ENCODE measurements at places on chromosomes 1 and 21. TPM values are rescaled to one million over a fixed set of nuclear protein-coding genes. Genes with fewer than 3 reads are reported as not detected.

DNA sequence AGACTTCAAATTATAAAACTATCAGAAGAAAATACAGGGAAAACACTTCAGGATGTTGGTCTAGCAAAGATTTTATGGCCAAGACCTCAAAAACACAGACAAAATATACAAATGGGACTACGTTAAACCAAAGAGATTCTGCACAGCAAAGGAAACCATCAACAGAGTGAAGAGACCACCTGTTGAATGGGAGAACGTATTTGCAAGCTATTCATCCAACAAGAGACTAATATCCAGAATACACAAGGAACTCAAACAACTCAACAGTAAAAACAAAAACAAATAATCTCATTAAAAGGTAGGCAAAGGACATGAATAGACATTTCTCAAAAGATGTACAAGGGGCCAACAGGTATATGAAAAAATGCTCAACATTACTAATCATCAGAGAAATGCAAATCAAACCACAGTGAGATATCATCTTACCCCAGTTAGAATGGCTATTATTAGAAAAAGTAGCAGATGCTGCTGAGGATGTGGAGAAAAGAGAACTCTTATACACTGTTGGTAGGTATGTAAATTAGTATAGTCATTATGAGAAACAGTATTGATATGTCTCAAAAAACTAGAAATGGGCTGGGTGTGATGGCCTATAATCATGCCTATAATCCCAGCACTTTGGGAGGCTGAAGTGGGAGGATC is 112.6 kb downstream of the LRIG2 start:
- DNase-seq: no peak

DNA sequence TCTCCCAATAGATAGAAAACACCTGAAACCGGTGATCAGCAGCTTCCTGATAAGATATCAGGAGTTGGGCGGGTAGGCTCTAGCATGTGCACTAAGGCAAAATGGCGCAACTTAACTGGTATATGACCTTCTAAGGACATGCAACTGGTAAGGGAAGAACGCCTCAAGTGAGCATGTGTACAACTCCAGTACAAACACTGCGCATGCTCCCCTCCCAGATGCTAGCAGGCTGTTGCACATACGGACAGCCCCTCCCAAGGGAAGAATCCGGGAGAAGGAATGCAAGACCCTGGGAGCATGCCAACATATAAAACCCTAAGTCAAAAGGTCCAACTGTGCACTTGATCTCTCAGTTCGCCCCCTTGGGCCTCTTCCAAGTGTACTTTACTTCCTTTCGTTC is 110.8 kb downstream of the TSEN15 start:
- no peak for DNase-seq

- DNase-seq: no peak
Observed at GRCh38 chr1:36098650-36099365, 10.1 kb downstream of the ADPRS start.

The UBE2U gene
- total RNA-seq: not detected

The OR14K1 gene
- total RNA-seq: not detected

The WNT2B gene
- 0.51 TPM for total RNA-seq

The KRTAP19-3 gene
- total RNA-seq: not detected

The NBPF4 gene
- not detected for total RNA-seq

The SSX2IP gene
- total RNA-seq: 1.3 TPM
